ENCODE measurements at places on chromosomes 12 and 14.

- DNase-seq, result no peak
Measured at GRCh38 chr12:67692966-67693365, 44.4 kb downstream of the DYRK2 start.

DNA sequence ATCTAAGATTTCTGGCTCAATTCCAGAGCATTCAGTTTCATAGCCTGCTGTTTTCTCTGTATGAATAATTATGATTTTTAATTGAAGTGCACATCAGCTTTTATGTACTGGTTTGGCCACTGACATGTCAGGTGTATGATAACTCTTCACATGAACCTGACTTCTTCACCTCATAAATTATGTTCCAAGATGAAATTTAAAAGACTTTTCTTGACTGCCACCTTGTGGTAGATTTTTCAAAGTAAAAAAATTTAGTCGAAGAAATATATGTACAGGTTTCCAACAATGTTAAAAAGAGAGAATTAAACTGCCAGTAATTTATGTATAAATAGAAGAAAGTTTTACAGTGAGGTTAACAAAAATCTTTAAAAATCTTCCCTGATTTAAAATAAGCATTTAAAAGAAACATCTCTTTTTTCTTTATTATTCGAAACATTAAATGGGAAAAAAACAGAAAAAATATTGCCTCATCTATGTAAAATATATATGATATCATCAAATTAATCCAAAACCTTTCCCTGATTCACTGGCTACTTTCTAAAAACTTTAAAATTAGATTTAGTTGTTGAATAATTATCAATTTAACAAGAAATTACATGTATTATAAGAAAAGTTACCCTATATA, 124.9 kb upstream of the ATXN7L3B start:
- DNase-seq, result no peak

DNA sequence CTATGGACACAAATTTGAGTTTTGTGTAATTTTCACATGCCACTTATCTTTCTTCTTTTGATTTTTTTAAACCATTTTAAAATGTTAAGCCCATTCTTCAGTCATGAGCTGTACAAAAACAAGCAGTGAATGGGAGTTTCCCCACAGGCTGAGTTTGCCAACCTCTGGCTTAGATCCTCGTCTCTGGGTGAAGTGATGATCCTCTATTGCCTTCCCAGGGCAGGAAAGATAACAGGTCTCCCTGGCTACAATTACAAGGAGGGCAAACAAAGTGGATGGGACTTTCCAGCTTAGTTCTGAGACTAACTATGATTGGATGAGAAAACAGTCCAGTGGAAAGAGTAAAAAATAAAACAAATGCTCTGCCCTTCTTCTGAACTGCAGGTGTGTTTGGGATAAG, 203.7 kb downstream of the SPTSSA start:
- no peak for DNase-seq

DNA sequence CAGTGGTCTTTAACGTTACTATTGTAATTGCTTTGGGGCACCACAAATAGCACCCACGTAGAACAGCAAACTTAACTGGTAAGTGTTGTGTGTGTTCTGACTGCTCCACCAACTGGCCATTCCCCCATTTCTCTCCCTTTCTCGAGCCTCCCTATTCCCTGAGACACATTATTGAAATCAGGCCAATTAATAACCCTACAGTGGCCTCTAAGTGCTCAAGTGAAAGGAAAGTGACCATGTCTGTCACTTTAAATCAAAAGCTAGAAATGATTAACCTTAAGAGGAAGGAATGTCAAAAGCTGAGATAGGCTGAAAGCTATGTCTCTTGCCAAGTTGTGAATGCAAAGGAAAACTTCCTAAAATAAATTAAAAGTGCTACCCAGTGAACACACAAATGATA, 22.3 kb downstream of the PPP1R13B start:
- DNase-seq, result no peak

DNA sequence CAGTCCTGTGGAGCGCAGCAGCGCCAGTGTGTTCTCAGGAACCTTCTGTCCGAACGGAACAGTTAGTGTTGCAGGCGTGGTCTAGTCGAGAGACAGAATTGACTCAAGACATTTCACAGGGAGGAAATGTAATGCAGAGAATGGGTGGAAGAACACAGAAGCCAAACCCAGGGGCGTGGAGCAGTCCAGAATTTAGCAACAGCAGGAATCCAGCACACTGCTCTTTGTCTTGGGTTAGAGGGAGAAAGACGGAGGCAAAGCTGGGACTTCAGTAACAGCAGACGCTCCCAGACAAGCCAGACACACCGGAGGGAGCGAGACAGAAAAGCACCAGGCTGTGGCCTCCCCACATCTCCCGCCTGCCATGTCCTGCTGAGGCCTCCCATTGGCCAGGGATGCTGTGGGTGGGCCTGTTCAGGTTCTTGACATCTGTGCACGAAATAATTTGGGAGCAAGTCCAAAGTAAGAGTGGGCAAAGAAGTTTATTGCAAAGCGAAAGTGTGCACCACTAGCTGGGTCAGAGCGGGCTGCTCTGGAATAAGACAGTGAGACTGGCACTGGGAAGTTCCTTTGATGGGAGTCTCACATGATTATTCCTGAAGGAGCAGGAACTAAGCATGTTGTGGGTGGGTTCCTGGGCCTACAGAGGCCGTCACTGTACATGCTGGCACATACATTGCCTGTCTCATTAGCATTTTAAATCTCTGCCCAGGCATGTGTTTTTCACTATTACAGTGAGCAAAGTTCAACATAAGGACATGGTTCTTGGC, 339.3 kb upstream of the SFSWAP start:
- DNase-seq, result peak; percentile 43

DNA sequence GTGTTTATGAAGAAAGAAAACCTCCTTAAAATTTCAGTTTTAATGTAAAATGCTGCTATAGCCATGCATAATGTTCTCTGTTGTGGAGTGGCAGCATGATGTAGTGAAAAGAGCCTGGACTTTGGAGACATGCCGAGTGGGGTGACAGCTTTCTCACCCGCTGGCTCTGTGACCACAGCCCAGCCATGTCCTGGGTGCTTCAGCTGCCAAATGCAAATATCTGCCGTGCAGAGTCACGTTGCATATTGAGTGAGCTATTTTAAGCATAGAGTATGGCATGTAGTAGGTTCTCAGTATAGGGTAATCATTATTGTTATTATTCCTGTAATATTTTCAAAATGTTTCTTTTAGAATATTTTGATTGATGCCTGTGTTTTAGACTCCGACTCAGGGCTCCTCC, 15.5 kb upstream of the TCTN2 start:
- DNase-seq, result peak; percentile 72

DNA sequence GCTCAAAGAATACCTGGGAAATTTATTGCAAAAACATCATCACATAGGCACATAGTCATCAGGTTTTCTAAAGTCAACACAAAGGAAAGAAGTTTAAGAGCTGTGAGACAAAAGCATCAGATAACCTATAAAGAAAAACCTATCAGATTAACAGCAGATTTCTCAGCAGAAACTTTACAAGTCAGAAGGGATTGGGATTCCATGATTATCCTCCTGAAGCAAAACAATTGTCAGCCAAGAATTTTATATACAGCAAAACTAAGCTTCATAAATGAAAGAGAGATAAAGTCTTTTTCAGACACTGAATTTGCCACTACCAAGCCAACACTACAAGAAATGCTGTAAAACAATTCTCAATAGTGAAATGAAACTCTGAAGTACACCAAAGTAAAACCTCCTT, 28.8 kb upstream of the LGR5 start:
- DNase-seq, result no peak

- DNase-seq, result no peak
Measured at GRCh38 chr12:11631288-11631687, 18.2 kb upstream of the ETV6 start.

DNA sequence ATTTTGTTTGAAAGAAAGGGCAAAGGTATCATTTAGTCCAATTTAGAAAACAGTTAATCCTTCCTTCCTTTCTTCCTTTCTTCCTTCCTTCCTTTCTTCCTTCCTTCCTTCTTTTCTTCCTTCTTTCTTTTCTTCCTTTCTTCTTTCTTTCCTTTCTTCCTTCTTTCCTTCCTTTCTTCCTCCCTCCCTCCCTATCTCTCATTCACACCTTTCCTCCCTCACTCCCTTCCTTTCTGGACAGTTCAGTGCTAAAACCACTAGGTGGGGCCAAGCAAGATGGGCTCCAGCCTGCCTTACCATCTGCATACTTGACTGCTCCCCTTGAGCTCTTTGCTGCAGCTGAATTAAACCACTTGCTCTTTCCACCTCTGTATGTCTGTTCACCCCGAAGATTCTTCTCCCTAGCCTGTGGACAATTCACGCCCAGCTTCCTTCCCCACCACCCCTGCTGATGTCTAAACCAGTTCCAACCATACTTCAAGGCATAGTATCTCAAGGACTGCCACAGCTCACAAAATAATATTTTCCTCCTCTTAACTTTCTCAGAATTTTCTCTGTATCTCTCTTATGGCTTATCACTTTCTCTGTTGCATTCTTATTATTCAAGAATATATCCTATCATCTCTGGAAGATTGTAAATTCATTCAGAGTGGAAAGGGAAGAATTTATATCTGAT, 78.0 kb downstream of the DBX2 start:
- no peak for DNase-seq

GRCh38 chr14:57245941-57246340, 22.8 kb downstream of the EXOC5 start:
- DNase-seq, result no peak

DNA sequence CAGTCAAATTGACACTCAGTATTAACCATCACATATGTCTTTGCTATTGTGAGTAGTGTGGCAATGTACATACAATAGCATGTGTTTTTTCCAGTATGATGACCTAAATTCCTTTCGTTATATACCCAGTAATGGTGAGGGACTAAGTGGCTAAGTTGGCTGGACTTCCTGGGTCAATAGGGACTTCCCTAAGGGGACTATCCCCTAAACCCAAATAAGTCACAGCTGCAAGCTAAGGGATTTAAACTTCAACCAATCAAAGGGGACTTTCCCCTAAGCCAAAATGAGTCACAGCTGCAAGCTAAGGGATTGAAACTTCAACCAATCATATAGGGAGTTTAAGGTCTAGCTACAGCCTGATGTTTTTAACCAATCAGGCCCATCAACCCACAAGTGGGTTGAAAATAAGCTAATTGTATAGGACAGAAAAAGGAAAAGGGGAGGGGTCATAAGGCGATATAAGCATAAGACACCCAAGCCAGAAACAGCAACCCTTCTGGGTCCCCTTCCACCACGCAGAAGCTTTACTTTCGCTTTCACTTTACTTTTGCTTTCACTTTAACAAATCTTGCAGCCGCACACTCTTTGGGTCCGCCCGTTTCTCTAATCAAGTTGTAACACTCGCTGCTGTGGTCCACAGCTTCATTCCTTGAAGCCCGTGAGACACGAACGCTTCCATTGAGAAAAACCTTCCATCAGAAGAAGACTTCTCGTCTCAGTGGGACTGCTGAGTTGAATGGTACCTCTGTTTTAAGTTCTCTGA, 404.4 kb downstream of the FLRT2 start:
- no peak for DNase-seq

DNA sequence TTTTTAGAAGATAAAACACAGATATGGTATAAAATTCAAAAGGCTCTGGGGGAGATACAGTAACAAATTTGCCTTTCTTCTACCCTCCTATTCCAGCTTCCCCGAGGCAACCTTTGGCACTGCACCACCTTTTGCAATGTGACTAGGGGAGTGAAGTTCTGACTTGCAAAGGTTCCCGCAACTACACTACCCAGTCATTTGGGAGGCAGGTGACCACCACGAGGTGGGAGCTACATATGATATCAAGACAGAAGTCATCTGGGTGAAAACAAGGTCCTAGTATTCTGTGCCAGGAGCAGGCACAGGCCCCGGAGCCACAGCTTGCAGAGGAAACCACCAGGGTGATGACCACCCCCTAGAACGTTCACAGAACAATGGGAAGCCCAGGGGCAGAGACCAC, 141.5 kb downstream of the TTC7B start:
- DNase-seq, result no peak

DNA sequence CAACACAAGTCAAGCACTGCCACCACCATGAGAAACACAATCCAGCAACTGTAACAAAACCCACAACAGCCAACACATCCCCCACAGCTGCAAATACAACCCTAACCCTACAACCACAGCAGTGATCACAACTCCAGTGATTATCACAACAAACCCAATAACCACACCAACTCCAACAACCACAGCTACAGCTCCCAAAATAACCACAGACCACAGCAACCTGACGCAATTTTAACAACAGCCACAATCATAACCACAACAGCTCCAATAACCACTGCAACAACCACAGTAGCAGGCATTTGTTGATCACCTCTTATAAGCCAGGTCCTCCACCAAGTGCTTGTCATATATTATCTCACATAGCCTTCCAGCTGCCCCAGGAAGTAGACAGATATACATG, 42.2 kb upstream of the FAM181A start:
- no peak for DNase-seq

- no peak for DNase-seq
Measured at GRCh38 chr14:32633930-32634329, 304.7 kb upstream of the NPAS3 start.

DNA sequence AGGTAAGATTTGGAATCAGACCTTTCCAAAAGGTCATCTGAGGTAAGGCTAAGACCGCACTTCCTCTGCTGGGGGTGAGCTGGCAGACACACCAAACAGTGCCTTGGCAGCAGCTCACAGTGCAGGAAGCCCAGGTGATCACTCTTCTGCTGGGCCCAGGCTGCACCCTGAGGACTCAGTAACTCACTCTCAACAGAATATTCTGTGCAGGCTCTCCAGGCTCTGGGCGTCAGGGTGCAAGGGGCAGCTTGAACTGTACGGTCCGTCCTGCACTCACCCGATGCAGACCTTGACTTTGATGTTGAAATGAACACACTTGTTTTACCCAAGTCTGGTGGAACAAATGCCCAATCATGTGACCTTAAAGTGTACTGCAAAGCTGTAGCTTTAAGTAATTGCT, 6.0 kb downstream of the ALKBH2 start:
- DNase-seq, result no peak

- no peak for DNase-seq
Measured at GRCh38 chr12:15629761-15630160, 159.4 kb downstream of the EPS8 start.

DNA sequence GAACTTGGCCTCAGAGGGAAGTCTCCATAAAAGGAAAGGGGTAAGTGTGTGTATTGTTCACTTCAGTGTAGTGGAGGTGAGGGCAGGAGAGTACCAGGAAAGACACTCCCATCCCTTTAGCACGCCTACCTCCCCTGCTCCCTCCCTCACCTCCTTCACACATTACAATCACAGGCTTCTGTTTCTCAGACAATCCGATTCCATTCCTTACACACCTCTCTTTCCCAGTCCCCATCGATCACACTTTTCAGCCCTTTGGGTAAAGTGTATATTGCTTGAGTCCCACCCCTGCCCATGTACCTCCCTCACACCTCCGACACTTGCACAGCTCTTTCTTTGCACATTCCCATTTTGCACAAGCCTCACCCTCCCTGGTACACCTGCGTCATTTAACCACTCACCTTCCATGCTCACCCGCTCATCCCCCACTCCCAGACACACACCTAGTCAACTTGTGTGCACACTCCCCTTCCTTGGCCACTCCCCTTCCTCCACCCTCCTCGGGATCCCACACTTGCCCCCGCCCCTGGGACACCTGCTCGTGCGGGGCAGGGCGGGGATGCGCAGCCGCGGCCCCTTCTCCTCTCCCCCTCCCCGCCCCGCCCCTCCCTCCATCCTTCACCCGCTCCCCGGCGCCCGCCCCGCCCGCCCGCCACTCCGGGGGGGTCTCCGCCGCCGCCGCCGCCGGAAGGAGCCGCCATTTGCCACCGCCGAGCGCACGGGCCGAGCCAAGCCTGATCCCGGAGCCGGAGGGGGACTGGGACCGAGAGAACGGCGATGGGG, at the start of gene MARCHF9:
Gene MARCHF9 (plus strand): TSS at position 693 of the 783 bp plus-strand sequence. CDS start 426 bp downstream, outside the sequence.
- peak; percentile 83 for DNase-seq

All from osteoblast (primary cell).